Stimulated activated CD8-positive, alpha-beta memory T cell treated with anti-CD3 and anti-CD28 coated beads, Interleukin-4, amount 100 ng/mL, for 1 hour (primary cell): ENCODE measurements at places on chromosomes 5 and 9.

DNA sequence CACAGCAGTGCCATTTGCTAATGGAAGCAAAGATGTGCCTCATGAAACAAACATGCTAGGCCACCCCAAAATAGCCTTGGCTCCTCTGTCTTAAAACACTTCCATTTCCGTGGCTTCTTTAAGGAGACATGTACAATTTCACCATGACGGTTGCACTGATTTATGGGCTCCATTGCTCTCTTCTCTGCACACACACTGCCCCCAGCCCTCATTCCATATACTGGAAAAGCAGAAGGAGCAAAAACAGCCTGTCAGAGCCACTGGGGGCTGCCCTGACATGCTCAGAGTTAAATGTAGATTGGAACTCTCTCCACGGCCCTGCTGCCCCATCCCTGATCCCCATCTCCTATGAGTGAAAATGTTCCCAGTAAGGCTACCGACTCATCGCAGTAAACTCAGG lies 114.8 kb downstream of the ROR2 start:
- DNase-seq: no peak

GRCh38 chr9:128540634-128541360 lies 11.6 kb upstream of the SPTAN1 start:
- DNase-seq: no peak

GRCh38 chr5:161546095-161546469 lies 443 bp downstream of the GABRB2 start:
- no peak for DNase-seq

DNA sequence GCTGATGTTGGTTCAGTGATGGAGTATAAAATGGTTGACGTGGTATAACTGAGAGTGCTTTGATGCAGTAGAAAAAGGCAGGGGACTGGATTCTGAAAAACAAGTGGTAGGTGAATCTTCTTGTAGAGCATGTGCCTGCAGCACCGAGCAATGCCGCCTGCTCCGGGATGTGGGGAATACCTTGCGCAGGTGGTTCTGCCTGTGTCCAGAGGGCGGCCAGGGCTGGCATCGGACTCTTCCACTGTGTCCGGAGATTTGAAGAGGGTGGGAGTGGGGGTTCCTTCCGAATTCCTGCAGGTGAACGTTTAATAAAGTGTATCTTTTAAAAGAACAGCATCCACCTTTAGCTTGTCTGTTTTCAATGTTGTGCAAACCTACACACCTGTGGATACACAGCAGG lies 238.0 kb downstream of the FANCC start:
- no peak for DNase-seq

DNA sequence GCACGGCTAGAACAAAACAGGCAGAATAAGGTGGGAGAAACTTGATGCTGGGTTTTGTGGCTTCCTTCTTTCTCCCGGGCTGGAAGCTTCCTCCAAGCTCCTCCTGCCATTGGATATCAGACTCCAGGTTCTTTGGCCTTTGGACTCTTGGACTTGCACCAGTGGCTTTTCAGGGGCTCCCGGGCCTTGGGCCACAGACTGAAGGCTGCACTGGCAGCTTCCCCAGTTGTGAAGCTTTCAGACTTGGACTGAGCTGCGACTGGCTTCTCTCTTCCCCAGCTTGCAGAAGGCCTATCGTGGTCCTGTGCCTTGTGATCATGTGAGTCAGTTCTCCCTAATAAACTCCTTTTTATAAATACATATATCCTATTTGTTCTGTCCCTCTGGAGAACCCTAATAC lies 364.4 kb downstream of the DNAH5 start:
- no peak for DNase-seq
